Brain microvascular endothelial cell (primary cell): ENCODE measurements at places on chromosomes 4 and X.

DNA sequence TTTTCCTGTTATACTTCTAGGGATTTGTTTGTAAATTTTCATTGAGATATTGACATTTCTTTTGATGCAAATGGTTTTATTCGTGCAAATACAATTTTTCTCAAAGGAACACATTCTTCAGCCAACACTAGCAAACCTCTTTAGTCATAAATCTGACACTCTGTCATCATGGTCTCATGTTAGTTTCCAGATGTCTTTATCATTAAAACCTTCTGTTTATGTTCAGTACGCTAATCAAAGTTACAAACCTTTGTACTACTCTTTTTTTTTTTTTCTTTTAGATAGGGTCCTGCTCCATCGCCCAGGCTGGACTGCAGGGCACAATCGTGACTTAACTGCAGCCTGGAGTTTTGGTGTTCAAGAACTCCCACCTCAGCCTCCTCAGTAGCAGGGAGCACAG lies 7.1 kb downstream of the SLC25A31 start:
- no peak for DNase-seq

GRCh38 chr4:87225936-87226335 lies 5.5 kb upstream of the KLHL8 start:
- no peak for DNase-seq

DNA sequence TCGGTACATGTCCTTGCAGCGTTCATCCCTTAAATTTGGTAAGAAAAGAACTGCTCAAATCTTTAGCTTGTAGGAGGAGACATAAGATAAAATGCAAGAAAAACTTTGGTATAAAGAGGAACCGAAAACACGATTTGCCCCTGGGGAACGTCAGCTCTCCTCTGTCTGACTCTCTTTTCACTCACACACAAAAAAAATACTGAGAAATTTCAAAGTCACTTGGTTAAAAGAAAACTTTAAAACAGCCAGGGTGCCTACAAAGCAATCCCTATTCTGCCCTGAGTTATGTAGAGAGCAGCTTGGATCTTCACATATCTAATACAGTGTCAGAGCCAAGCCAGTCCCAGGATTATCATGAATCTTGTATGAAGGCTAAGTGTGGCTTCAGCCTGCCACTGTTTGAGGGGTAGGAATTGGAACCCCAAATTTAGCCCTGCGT lies 248.5 kb upstream of the CXXC4 start:
- no peak for DNase-seq

DNA sequence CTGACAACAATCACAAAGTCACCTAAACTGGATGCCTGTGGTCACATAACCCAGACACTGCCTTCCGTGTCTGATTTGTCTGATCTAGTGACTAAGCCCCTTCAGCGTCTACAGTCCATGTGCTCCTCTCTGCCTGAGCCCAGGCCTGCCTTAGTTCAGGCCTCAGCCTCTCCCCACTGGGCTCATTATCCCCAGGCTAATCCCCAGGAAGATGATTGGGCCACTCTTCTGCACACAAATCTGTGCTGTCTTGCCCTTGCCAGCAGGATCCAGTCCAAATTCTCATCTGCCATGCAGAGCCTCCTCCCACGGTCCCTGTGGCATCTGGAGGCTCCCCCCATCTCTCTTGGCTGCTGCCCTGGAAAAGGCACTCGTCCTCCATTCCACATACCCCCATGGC lies 96.5 kb downstream of the SLC2A9 start:
- peak; percentile 59 for DNase-seq

- no peak for DNase-seq
Measured at GRCh38 chr4:5120468-5120867, 69.2 kb downstream of the STK32B start.

- DNase-seq: no peak
Measured at GRCh38 chr4:102339018-102339417, 6.3 kb downstream of the SLC39A8 start.

DNA sequence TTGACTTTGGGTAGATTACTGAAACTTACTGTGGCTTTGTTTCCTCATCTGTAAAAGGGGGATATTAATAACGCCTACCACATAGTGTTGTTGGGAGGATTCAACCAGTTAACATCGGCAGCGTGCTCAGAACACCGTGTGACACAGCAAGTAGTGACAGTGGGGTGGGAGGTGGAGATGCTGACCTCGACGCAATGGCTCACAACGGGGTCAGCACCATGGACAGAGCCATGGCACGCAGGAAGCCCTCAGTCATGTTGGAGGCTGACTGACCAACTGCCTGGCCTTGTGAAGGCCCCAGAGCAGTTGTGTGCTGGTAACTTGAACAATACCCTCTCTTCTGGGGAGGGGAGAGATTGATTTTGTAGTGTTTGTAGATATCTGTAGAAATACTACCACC lies 93.2 kb downstream of the WFS1 start:
- peak; percentile 6 for DNase-seq
